ENCODE measurements at places on chromosomes 5 and 9. TPM values are rescaled to one million over a fixed set of nuclear protein-coding genes. Genes with fewer than 3 reads are reported as not detected.

The SPATA31D4 gene
- polyA plus RNA-seq, result not detected

The MZB1 gene
- 0.50 TPM for polyA plus RNA-seq

- no peak for DNase-seq
Measured at GRCh38 chr5:102857076-102857818, 102.1 kb downstream of the PAM start.

The FCHSD1 gene
- 10.1 TPM for polyA plus RNA-seq

The LPAR1 gene
- 25.8 TPM for polyA plus RNA-seq

The OXCT1 gene
- polyA plus RNA-seq, result 65.3 TPM

- DNase-seq, result no peak
Measured at GRCh38 chr5:164303646-164304215, 798.3 kb downstream of the MAT2B start.

The NUTM2G gene
- 0.33 TPM for polyA plus RNA-seq

DNA sequence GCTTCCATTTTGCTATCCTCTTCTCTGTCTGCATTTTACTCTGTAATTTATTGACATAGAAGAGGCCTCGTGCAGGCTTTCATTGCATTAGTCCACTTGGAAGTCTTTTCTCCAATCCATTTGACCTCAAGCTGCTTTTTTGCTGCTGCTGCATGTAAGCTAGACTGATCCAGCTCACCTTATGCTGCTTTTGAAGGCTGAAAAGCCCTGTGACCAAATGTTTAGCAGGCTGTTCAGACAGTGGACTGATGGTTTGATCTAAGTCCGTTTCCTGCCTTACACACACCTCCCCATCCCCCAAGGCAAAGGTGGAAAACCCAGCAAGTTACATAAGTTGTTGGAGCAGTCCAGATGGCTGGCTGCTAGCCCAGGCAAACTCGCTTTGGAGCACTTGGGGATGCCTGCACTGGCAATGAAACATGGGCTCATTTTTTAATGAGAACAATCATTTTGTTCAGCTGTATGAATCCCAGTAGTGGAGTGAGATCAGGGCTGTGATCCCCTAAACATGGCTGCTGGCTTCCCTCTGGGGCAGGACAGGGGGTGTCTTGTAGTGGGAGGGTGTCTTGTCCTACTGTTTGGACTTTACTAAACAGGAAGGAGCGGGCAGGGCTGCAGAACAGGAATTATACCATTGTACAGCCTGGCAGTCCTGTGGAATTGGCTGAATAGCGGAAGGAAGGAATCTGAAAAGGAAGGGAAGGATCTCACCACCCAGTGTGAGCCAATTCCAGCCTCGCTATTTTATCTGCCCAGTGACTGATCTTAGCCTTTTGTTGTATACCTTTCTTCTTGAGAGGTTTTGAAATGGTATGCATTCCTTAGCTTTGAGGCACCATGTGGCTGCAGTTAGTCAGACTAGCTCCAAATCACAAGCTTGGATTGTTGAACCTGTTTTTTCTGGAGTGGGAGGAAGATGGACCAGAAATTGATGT lies 212.0 kb downstream of the ARHGAP26 start:
- DNase-seq, result no peak

- DNase-seq, result no peak
Measured at GRCh38 chr9:101029315-101030085, 973 bp downstream of the PLPPR1 start.

DNA sequence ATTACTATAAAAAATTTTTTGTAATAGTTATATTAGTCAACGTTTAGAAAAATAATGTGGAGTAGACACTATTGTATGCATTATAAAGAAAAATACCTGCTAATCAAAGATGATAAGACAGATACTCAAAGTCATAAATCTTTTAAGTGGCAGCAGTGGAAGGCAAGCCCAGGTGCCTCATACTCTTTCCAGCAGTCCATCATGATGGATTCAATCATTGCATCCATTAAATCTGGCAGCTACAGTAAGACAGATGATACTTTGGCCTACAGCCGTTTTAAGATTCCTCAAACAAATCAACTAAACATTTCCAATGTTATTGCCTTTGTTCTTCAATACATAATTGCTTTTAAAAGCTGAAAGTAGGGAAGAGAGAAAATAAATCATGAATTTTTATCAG lies 1392.9 kb upstream of the NUDT12 start:
- no peak for DNase-seq

- DNase-seq, result no peak
Measured at GRCh38 chr5:161064781-161065180, 212.8 kb upstream of the ATP10B start.

DNA sequence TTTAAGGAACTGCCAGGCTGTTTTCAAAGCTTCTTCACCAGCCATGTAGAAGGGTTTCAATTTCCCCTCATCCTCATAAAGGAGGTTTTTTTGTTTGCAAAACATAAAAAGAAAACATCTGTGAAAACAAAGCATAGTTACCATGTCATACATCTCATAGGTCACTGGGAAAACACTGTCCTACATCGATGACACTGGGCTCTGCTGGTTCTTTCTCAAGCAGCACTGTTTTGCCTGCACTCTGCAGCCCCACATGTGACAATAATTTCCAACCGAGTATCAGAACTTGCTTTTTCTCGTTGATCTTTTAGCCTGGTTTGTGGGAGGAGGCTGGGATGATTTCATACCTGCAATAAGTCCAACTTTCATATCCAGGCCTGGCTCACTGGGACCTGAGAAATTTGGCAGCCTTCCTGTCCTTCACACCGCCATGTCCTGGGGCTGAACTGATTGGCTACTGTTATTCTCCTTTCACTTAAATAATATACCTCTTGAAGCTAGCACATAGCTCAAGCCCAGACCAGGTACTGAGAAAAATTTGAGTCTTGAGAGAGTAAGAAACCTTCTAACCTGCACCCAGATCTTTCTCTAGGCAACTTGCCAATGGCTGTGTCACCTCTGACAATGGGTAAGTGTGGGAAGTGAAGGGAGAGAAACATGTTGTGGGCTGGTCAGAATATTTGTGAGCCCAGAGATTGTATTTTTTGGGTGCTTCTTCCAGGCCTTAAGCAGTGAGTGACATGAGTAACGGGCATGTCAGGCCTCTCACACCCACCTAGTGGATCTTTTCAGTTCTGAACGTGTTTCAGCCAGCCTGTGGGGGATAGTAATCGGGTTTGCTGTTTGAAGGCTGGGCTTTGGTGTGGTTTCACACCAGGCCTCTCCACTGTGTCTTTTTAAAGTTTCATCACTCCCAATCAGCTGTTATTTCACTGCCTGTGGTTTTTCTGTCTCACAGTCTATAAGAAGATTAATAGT lies 502.8 kb downstream of the NTRK2 start:
- no peak for DNase-seq

DNA sequence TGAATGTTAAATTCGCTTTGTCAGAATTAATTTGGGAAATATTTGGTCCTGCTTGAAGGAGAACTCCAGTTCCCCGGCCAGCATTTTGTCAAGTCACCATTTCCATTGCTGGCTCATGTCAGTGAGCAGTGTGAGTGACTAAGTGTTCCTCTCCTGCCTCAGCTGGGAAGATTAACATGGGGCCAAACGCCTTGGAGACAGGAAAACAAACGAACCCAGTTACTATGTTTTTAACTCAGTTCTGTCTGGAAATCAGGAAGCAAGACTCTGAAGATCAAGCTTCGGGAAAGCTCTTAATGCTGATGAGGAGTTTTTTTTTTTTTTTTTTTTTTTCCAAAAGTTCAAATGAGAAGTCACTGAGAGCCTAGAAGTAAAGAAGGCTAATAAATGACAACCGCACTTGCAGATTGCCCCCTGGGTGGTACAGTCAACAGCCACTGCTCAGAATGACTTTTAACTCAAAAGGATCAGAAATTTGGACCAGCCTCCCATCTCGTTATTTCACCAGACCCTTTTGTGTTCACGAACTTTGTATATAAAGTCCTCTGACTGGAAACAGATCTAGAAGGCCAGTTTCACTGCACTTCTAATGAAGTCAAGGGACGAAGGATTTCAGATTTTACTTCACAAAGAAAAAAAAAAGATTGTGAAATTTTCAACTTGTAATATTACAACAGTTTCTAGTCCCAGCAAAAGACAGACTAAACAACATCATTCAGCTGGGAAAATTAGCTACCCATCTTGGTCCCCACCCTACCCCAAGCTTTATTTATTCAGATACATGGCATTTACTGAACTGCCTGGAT lies 121.3 kb downstream of the LHFPL2 start:
- no peak for DNase-seq

GRCh38 chr5:157748760-157749461 lies 5.4 kb downstream of the LSM11 start:
- no peak for DNase-seq

The COL23A1 gene
- 5.2 TPM for polyA plus RNA-seq

DNA sequence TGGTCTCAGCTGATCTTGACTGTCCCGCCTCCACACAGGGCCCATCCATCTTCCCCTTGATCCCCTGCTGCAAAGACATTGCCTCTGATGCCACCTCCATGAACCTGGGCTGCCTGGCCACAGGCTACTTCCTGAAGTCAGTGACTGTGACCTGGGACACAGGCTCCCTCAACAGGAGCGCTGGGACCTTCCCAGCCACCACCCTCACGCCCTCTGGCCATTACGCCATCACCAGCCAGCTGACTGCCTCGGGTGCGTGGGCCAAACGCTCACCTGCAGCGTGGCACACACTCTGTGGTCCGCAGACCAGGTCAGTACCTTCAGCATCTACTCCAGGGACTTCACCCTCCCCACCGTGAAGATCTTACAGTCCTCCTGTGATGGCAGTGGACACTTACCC lies 71.9 kb downstream of the INSL6 start:
- no peak for DNase-seq

DNA sequence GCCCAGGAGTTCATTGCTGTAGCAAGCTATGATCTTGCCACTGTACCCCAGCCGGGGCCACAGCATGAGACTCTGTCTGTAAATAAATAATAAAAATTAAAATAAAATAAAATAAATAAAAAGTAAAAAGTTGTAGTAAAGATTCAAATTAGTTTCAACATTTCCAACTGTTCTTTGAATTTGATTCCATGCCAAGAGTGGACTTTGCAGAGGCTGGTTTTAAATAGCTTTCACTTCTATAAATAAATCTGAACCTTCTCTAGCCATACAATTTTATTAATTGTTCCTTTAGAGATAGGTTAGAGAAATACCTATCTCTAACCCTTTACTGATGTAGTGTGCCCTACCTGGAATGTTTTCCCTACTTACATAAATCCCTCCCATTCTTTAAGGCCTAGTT lies 129.7 kb upstream of the SLIT3 start:
- DNase-seq, result no peak

- no peak for DNase-seq
Measured at GRCh38 chr5:66232706-66233445, 88.8 kb downstream of the SREK1 start.

DNA sequence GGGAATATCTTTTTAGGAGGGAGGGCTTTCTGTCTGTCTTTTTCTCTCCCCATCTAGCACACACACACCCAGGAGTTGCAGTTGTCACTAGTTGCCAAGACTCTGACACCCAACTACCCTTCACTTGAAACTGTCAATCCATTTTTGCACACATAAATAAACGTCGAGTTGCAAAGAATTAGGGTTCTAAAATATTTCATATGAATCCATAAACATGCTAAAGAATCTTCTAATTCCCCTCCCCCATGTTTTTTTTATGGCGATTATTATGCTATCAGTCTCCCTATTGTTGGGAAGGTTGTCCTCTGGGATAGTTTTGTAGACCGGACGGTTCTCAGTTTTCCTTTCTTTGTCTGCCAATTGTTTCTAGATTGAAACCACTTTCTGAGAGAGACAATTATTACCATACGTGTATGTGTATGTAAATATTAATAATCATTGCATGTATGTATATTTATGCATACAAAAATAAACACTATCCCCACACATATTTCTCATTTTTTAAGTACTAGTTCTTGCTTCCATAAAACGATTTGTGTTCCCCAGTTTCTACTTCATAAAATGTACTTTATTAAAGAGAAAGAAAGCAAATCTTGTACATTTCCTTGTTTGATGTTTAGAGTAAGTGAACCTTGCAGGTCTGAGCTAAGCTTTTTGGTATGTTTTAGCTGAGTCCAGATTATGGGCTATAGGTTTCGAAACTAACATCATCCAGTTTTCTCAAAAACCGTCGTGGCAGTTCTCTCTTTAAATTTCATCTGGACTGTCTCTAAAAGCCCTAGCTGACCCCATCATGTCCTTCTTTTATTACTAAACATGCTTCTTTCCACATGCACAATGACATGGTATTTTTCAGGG lies 165.0 kb upstream of the MPDZ start:
- no peak for DNase-seq

- DNase-seq, result no peak
Measured at GRCh38 chr5:14472986-14473567, 108.5 kb upstream of the OTULINL start.

DNA sequence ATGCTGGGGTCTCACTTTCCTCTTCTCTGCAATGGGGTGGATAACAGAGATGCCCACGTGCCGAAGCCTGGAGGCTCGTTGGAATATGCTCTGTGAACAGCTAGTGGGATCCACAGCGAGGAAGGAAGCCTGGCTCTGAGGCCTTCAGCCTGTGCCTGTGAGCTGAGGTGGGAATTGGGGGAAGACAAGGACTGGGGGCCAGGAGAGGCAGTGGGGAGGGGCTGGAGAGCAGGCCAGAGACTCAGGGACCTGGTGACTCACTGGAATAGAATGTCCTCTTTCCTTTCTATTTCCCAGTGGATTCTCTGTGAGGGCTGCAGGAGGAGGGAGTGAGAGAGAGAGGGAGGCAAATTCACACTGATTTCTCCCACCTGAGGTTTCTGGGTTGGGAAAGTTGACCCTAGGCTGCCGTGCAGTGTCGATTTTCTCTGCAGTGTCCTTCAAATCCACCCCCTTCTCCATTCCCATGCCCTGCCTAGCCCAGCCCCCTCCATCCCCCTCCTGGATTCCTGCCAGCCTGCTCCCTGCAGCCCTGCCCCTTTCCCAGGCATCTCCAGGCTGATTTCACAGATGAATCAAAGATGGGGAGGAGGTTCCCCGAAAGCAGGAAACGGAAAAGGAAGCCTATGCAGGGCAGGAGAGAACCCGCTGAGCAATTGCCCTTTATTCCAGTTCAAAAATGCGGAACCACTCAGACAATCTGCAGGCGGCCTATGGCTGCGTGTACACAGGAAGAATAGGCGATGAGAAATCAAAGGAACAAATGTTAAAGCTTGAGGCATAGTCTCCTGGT lies 1.4 kb upstream of the SPAAR start:
- no peak for DNase-seq

- no peak for DNase-seq
Measured at GRCh38 chr5:173851595-173852243, 36.4 kb upstream of the CPEB4 start.
